ENCODE measurements at places on chromosomes 3 and 15. TPM values are rescaled to one million over a fixed set of nuclear protein-coding genes. Genes with fewer than 3 reads are reported as not detected.

DNA sequence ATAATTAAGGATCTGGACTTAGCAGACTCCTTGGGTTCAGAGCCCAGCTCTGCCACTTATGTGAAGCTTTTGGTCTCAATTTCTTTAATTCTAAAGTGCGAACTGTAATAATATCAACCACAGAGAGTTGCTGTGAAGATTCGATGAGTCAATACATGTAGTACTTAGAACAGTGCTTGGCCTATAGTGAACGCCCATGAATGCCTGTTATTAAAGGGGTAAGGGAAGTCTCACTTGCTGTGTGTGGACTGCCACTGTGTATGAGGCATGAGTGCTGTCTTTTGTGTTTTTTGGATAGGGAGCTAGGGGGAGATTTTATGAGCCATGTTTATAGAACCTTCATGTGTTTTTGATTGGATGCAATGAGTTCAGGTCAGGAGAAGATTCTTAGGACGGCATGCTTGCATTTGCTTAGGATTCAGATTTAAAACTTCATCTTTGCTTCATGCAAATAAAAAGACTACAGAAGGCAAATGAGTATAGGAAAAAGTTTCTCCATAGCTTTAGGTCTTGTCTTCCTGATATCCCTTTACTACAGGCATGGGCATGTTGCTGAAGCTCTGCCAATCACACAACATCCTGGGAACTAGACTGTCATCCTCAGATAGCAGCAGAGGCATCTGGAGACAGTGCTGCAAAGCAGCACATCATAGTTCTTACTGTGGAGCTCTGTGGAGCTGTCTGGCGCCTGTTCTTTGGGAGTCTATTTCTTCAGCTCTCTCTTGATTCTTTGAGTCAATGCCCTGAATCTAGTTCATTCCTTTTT is 50.0 kb downstream of the PLS1 start:
- no peak for DNase-seq

GRCh38 chr3:183493296-183494045 is 62.0 kb downstream of the KLHL6 start:
- no peak for DNase-seq

DNA sequence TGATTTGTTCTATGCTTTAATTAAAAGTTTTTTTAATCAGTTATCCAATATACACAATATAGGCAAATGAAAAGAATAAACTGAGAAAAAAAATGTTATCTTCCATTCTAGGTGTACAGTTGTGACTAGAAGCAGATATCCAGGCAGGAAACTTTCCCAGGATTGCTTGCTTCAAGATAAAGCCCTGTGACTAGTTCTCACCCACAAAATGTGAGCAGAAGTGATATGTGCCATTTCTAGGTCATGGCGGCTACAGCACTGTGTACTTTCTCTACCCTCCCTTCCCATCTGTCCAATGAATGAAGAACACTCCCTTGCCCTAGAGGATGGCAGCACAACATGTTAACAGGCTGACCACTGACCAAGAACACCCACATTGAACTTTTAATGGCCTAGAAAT is 110.5 kb upstream of the STT3B start:
- DNase-seq: no peak

The ISLR gene
- total RNA-seq: not detected

The TMEM212 gene
- total RNA-seq: not detected

GRCh38 chr3:128701342-128702212 is 24.4 kb upstream of the RAB7A start:
- DNase-seq: no peak

- no peak for DNase-seq
These were observed 165.2 kb upstream of the PDZRN3 start for GRCh38 chr3:73789825-73790444.

The SLC24A5 gene
- total RNA-seq: not detected

DNA sequence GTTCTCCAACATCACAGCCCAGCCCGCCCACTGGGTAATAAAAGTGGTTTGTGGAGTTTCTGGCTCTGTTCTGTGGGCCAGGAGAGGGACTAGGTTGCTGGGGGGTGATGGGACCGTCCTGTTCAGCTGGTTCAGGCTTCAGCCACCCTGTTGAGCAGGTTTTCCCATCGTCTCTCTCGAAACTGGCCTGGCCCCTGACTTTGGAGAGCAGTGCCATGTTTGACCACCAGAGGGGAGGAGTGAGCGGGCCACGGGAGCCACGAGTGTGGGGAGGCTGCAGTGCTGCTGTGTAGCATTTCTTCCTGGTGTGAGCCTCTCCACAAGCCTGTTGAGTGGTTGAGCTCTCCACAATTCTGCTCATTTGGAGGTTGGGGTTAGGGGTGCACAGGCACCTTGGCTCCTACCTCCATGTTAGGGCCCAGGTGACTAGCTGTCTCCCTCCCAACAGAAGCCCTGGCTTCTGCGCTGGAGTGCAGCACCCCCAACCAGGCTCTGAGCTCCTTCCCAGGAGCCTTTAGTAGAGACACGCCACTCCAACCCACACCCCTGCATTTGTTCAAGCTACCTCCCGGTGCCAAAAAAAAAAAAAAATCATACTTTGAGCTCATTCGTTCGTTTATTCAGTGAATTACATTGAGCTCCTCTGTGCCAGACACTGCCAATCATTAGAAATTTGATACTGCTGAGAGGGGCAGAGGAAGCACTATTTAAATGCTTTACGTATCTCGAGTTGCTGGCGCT is 13.9 kb downstream of the SPINT1 start:
- peak; percentile 87 for DNase-seq

DNA sequence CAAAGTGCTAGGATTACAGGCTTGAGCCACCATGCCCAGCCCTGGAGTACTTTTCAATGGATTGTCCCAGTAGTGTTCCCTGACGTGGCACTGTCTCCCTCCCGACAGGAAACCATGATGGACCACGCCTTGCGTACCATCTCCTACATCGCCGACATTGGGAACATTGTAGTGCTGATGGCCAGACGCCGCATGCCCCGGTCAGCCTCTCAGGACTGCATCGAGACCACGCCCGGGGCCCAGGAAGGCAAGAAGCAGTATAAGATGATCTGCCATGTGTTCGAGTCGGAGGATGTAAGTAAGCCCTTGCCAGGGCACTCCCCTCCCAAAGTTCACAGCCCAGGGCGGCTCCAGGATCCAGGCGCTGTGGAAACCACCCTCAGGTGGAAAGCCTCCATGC is 168.1 kb downstream of the NSMCE3 start:
- DNase-seq: no peak

DNA sequence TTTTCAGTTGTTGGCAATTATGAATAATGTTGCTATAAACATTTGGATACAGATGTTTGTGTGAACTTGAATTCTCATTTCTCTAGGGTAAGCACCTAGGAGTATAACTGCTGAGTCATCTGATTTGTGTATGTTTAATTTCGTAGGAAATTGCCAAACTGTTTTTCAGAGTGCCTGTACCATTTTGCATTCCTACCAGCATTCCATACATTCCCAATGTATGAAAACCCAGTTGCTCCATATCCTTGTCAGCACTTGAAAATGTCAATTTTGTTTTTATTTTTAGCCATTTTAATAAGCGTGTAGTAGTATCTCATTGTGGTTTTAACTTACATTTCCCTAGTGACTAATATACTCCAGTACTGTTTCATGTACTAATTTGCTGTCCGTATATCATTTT is 98.5 kb upstream of the TSC22D2 start:
- DNase-seq: no peak

- no peak for DNase-seq
These were observed 500.7 kb downstream of the FOXP1 start for GRCh38 chr3:71082833-71083232.

GRCh38 chr3:37985637-37986320 is 4.8 kb upstream of the VILL start:
- no peak for DNase-seq

- no peak for DNase-seq
These were observed 235.4 kb downstream of the TBL1XR1 start for GRCh38 chr3:176961916-176962315.

GRCh38 chr3:14719006-14719405 is 44.1 kb downstream of the C3orf20 start:
- DNase-seq: no peak

The MKRN2OS gene
- not detected for total RNA-seq

DNA sequence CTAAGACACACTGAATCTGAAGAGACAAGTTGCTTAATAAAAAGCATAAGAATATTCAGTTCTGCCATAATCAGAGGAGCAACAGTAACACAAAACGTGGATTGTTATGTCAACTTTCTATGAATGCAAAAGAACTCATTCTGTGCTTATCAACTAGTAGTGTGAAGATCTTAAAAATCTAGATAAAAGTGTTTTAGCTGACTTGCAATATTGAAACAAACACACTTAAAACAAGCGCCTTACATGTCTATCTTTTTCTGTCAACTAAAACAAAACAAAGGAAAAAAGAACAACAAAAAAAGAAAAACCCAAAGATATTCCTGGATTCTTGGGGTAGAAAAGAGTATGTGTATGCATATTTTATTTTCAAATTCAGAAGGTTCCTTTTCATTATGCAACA is 37.7 kb downstream of the TASOR start:
- DNase-seq: no peak

DNA sequence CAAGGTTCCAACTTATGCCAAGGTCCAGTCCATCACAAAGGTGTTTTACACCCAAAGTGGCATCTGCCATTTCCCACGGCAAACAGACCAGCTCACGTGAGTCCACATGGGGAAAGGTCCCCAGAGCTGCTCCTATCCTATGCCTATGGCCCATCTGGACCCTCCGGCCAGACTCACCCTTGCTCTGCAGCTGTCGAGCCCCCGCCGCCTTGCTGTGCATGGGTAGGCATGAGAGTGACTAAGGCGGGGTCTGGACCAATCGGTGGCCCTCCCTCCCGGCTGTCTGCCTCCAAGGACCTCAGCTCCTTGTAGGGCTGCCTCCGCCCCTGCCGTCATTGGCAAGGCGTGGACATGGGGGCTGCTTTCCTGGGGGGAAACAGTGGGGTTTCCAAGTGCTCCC is 26.9 kb downstream of the DNASE1L3 start:
- no peak for DNase-seq

GRCh38 chr15:58627701-58628100 is 121.8 kb downstream of the ADAM10 start:
- peak; percentile 40 for DNase-seq

DNA sequence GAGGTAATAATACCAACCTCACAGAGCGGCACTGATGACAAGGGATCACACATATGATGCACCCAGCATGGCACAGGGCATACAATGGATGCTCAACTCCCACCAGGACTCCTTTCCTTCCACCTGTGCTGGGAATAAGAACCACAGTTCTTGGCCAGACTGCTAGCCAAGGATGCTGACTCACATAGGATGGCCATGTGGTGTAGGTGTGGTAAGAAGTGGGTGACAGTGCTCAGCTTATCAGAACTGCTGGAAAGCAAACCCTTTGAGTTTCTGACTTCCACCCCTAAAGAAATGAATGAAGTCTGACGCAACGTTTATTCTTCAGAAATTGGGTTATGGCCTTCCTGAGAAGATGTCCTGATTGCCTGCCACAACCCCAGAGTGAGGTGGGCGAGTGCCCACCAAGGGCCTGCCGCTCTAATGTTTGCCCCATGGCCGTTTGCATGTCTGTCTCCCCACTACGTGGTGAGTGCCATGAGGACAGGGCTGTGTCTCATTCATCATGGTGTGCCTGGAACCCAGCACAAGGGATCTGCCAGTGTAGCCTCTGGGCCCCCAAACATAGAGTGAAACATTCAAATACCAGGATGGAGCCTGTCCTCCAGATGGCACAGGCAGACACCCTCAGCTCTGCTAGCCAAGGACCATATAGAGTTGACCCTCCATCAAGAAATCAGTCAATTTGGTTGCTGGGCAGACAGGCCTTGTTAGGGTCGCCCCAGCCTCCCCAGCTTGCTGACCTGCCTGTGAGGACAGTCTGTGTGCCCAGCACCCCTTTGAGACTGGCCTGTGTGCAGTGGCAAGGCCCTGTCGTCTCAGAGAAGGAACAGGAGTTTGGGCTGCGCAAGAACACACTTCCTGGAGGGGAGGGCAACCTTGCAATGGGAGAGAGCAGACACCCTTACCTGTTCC is 57.6 kb upstream of the SLCO2A1 start:
- no peak for DNase-seq

The GOLGA6A gene
- total RNA-seq: not detected

The ERICH6 gene
- 3.7 TPM for total RNA-seq

DNA sequence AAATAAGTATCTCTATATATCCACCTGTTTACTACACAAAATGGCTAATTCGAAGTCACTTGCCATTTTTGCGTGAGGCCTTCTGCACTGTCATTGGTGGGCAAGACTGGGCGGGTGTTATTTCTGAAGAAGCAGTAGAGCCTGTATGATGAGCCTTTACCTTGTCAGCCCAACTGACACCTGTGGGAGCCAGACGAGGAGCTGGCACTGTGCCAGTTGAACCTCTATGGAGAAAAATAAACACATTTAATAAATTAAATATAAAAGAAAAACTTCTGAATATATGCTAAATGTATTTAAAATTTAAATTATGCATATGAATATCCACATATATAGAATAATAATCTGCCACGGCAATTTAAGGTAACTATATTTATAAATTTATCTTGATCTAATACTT is 109.9 kb downstream of the SCAPER start:
- DNase-seq: no peak

DNA sequence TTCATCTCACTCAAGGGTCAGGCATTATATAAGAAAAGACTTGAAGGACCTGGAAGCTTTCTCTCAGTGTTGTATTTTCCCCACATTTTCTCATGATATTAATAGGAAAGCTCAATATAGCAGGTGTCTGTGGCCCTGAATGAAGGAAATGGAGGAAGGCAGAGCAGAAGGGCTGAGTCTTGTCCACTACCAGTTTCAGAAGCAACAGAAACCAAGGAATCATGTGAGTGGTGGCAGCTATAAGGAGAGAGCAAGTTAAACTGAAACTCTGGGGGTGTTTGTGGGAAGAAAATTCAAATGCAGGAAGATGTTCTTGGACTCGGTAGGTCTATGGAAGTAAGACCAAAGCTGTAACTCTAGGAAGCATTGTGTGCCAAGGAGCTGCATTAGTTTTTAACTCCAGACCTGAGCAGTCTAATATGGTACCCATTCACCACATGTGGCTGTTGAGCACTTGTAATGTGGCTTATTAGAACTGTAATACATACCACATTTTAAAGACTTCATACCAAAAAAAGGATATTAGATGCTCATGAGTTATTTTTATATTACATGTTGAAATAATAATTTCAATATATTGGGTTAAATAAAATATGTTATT is 278.8 kb upstream of the GADL1 start:
- no peak for DNase-seq

The PPP2R3A gene
- 0.43 TPM for total RNA-seq

DNA sequence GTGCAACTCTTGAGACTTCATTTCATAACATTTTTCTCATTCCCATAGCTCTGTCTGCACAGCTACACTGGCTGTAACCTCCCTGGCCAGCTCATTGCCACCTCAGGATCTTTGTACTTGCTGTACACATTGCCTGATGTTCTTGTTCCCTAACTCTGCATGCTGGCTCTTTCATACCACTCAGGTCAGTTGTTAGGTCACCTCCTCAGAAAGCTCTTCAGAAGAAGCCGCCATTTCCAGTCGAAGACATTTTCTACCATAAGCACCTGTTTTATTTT is 176.2 kb downstream of the AKAP13 start:
- DNase-seq: no peak

The ZPLD1 gene
- total RNA-seq: not detected

GRCh38 chr15:52759969-52760368 is 30.2 kb downstream of the ONECUT1 start:
- DNase-seq: no peak
